Stimulated activated CD8-positive, alpha-beta memory T cell treated with anti-CD3 and anti-CD28 coated beads, Interleukin-4, amount 100 ng/mL, for 1 hour (primary cell): ENCODE measurements at places on chromosomes 2 and 18.

DNA sequence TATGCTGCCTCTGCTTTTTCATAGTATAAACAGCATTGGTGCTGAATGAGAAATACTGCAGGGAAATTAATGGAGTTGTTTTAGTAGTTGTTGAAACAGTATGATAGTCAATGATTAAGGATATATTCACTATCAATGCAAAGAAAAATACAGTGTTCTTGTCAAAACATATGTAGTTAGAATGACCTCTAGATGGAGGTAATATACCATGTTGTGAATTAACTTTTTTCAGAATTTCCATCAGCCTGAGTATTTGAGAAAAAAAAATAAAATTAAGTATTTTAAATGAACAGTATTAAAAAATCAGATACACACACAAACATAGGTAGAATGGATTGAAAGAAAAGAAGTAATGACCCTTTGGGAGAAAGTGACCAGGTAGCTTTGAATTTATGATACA is 59.5 kb downstream of the RMDN2 start:
- no peak for DNase-seq

DNA sequence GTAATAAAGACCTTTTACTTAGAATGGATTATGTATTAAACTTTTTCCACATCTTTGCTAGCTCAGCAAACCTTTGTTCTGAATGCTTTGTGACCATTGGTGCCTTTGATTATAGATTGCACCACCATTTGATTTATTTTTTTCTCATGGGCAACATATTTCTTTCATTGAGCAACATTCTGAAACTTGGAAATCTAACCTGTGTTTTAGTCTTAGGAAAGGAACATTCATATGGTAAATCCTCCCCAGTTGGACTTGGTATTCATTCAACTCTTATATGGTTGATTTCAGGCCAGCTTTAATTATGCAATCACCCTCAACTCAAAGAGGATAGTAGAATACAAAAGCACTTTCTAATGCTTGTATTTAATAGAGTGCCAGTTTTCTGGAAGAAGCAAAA is 1077.9 kb upstream of the ZEB2 start:
- no peak for DNase-seq

GRCh38 chr2:30029804-30030203 is 108.4 kb upstream of the ALK start:
- DNase-seq = no peak

DNA sequence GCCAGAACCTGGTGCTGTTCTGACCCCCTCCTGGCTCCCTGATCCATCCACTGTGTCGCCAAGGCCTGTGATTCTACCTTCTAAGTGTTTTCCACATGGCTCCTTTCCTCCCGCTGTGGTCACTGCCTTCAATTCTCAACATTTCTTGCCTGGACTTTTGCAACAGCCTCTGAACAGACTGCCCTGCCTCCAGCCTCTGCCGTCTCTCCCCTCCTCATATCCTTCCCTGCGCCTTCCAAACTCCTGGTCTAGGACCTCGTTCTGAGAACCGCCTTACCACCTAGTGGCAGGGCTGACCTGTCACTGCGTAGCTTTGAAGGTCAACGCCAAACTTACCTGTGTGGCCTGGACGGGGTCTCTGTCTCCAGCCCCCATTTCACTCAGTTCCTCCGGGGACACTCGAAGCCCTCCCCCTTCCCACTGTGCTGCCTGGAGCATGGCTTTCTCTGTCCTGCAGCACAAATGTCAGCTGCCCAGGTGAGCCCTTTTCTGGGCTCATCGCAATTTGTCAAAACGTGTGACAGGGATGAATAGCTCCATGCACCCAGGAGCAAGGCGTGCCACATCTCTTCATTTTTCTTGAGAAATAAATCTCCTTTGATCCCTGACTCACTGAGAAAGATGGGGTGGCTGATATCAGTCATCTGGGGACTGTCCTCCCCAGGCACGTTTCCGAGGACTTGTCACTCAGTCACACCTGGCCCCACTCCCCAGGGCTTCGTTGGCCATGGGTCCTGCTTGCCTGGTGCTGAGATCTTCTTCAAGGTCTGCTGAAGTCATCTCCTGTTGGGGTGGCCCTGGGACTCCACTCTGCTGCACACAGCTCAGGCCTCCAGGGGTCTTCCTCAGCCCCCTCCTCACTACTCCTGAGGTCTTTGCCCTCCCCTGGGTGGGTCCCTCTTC is 46.7 kb downstream of the LDLRAD4 start:
- no peak for DNase-seq

DNA sequence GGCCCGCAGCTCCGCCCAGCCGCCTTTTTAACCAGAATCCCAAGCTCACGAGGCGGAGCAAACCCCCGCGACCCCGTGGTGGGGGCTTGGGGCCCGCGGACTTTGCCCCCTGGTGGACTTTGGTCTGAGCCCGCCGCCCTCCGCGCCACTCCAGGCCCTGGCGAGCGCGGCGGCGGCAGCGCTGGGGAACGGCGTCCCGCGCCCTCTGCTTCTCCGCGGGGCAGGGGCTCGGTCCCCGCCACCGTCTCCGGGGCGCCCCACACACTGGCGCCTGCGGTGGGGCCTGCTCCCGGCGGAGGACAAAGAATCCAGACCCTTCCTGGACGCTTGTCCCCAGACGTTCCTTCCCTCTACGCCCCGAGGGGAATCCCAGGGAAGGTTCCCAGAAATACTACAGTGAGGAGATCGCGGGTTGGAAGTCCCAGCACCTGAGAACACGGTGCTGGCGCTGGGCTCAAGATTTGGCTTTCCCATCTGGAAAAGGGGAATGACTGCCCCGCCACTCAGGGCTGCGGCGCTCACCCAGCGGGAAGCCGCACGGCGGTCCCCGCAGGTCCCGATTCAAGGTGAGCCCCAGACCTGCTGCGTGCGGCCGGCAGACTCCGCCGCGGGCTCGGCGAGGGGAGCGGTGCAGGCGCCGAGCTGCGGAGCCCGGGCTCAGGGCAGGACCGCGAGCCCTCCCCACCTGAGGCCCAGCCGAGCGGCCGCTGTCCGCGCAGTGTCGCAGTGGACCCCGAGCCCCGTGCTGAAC is at the start of gene HAAO:
HAAO (minus strand) TSS at position 1 of the 751 bp plus-strand sequence. CDS start 47 bp downstream, outside the sequence.
- no peak for DNase-seq

DNA sequence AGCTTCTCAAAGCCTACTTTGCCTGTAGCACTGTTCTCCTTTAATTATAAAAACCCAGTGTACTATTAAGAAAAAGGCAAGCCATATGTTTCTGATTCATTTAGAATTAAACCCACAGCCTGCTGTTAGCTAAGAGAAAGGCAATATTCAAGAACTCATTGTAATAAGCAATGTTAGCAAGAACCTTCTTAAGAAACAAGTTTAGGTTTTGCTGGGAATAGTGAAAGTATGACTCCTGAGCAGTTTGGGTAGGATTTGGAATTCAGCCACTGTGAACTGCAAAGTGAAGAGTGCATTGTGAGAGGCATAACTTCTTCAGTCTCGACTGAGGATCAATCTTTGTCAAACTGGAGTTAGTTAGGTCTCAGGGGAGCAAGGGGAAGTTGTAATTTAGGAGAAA is 206.5 kb upstream of the NT5C1B start:
- DNase-seq = no peak

GRCh38 chr2:215314896-215315295 is 3.0 kb downstream of the ATIC start:
- no peak for DNase-seq

DNA sequence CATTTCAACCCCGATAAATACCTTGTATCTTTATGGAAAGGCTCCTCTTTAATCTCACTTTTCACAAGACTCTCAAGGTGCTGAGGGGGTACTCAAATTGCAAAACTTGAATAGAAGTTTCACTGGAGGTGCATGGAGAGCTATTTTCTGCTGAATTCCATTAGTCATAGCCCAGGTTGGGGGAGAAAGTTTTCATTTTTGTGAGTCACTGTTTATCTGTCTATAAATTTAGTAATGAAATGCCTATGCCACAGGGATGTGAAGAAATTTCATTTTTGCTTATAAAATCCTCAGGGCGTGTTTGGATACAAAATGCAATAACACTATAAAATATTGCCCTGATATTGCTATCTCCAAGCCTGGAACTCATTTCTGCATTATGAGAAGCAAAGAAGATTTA is 346.3 kb downstream of the LRATD1 start:
- no peak for DNase-seq
